Urinary bladder (tissue), 4 donors: ENCODE measurements at places on chromosomes 13 and 19. TPM values are rescaled to one million over a fixed set of nuclear protein-coding genes. Genes with fewer than 3 reads are reported as not detected.

Gene TMEM272
- not detected for total RNA-seq

DNA sequence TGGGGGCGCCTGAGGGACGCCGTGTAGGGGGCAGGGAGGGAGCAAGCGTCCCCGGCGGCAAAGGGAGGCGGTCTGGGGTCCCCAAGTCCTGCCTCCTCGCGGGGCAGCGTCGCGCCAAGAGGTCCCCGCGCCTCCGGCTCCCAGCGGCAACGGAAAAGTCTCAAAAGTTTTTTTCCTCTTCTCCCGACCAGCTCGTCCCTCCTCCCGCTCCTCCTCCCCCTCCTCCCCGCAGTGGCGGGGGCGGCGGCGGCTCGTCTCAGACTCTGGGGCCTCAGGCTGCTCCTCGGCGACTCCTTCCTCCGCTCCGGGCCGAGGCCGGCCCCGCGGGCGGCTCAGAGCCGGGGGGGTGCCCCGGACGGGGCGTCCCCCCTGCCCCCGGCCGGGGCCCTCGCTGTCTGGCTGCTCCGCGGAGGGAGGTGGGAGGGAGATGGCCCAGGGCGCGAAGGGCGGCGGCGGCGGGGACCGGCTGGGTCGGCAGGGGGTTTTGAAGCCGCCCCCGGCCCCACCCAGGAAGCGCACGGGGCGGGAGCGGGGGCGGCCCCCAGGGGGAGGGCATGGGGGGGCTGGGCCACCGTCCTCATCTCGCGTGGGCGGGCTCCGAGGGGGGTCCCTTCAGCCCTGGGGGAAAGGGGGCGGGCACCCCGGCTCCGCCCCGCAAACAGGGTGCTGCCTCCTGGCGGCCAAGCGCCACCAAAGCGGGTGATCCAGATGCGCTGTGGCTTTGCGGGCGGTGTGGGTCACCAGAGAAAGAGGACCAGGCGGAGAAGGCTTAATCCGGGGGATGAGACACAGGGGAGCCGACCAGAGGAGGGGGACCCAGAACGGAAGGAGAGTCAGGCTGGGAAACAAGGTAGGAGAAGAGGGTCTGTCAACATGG is at the start of gene TGFB1:
TGFB1 (minus strand) TSS at position 457 of the 877 bp plus-strand sequence. CDS start 878 bp downstream, outside the sequence.
- DNase-seq: no peak

GRCh38 chr19:8252922-8253589 is 43.9 kb downstream of the CERS4 start:
- no peak for DNase-seq

Gene COX7A1
- 15.1 TPM for total RNA-seq

Gene DNMT1
- 35.5 TPM for total RNA-seq

Gene MYO1F
- 7.5 TPM for total RNA-seq

Gene CLEC17A
- total RNA-seq: 0.21 TPM

- no peak for DNase-seq
These were observed 8.6 kb downstream of the RPS9 start for GRCh38 chr19:54209058-54209810.

- no peak for DNase-seq
These were observed 294.3 kb upstream of the MAB21L1 start for GRCh38 chr13:35770756-35771297.

- DNase-seq: no peak
These were observed 129.1 kb downstream of the URI1 start for GRCh38 chr19:30070968-30071632.

DNA sequence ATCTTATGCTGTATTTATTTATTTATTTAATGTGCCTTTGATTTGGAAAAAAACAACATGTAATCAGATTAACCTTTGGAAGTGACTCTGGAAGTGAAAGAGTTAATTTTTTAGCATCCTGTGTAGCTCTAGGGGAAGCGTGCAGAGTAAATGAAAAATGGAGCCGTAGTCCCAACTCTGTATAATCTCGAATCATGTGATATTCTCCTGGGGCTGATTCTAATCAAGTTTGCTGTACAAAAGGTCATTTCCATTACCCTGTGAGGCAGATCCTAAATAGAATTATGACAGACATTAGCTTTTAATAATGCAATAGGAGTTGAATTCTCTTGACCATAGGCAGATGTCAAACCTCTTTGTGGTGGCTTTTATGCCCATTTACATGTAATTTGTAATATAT is 238.6 kb upstream of the CSNK1A1L start:
- DNase-seq: no peak

Gene IL17D
- total RNA-seq: 6.8 TPM

- no peak for DNase-seq
These were observed 18.5 kb downstream of the KCNRG start for GRCh38 chr13:50033725-50034124.

DNA sequence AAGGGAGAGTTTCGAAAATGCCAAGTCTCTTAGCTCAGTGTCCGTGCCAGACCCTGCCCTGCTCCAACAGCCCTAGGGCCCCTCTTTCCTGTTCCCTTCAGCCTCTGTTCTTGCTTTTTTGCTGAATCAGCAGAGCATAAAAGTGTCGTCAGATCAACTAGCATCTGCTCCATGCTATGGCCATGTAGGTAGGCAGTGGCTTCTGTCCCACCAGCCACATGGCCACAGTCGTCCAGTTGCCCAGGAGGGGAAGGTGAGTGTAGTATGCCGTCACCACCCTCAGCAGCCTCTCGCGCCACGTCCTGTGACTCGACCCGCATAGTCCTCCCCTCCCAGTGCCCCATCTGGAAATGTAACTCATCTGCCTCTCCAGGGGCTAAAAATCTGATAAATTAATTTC is 50.9 kb upstream of the ATP11A start:
- no peak for DNase-seq

Gene MYO16
- total RNA-seq: 5.8 TPM

- DNase-seq: no peak
These were observed 1.5 kb downstream of the CD37 start for GRCh38 chr19:49336482-49337266.

DNA sequence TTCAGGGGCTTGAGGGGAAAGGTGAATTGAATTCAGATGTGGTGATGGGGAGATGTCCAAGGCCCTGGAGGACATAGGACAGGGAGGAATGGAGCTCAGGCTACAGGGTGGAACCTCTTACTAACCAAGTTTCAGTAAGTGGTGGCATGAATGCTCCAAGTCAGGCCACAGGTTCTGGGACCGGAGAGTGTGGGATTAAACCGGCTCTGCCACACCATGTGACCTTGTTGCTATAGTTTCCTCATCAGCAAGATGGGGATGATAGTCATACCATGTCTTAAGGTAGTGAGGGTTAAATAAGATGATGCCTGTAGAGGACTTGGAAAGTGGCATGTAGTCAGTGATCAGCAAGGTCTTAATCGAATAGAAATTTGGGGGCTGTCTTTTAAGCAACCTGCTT is 16.3 kb downstream of the GPR183 start:
- DNase-seq: no peak

Gene INSL3
- not detected for total RNA-seq

DNA sequence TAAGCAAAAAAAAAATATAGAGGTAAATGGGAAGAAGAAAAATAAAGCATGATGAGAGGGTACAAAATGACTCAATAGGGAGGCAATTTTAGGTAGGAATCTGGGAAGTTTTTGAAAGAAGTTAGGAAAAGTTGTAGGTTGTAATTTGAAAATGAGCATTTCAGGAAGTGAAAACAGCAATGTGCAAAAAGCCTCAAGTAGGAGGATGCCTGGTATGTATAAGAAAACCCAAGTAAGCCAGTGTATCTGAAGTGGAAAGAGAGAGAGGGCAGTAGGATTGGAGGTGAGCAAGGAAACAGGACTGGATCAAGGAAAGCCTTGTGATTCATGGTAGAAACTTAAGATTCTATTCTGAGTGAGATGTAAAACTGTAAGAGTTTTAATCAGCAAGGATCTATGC is 121.6 kb upstream of the SPRY2 start:
- no peak for DNase-seq

- no peak for DNase-seq
These were observed 106.9 kb upstream of the SERP2 start for GRCh38 chr13:44266772-44267171.

- DNase-seq: no peak
These were observed 15.7 kb upstream of the PGLS start for GRCh38 chr19:17495639-17496296.

DNA sequence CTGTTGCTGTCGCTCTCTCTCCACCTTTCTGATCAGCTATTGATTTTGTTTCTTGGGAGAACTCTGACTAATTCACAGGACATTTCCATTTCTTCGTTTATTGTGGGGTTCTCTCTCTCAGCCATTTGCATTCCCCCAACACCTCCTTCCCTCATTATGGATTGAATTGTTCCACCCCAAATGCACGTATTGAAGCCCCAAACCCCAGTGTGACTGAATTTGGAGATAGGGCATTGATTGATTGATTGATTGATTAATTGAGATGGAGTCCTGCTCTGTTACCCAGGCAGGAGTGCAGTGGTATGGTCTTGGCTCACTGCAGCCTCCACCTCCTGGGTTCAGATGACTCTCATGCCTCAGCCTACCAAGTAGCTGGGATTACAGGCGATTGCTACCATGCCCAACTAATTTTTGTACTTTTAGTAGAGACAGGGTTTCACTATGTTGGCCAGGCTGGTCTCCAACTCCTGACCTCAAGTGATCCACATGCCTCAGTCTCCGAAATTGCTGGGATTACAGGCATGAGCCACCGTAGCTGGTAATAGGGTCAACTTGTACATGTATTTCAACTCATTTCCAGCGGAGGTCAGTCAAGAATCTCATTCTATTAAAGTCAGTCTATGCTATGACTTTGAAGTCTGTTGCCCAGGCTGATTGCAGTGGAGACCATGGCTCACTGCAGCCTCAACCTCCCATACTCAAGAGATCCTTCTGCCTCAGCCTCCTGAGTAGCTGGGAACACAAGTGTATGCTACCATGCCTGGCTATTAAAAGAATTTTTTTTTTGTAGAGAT is 13.6 kb downstream of the NFILZ start:
- no peak for DNase-seq

GRCh38 chr19:17616961-17617806 is 61.7 kb downstream of the COLGALT1 start:
- DNase-seq: no peak

GRCh38 chr19:6056801-6057650 is 53.3 kb downstream of the RFX2 start:
- DNase-seq: peak; percentile 64

Gene CBY2
- total RNA-seq: 0.21 TPM

- DNase-seq: no peak
These were observed 155.3 kb upstream of the LSM14A start for GRCh38 chr19:34017024-34017423.

DNA sequence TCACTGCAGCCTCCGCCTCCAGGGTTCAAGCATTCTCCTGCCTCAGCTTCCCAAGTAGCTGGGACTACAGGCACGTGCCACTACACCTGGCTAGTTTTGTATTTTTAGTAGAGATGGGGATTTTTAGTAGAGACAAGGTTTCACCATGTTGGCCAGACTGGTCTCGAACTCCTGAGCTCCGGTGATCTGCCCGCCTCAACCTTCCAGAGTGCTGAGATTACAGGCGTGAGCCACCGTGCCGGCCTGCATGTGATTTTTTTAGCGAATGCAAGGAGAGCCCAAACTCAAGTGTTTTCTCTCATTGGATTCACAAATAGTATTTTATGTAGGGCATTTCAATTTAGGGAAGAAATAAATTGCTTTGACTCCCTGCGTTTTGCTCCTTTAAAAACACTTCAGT is 4.4 kb downstream of the ZMYM2 start:
- DNase-seq: no peak

Gene STXBP2
- 9.9 TPM for total RNA-seq

Gene EPSTI1
- 9.6 TPM for total RNA-seq

DNA sequence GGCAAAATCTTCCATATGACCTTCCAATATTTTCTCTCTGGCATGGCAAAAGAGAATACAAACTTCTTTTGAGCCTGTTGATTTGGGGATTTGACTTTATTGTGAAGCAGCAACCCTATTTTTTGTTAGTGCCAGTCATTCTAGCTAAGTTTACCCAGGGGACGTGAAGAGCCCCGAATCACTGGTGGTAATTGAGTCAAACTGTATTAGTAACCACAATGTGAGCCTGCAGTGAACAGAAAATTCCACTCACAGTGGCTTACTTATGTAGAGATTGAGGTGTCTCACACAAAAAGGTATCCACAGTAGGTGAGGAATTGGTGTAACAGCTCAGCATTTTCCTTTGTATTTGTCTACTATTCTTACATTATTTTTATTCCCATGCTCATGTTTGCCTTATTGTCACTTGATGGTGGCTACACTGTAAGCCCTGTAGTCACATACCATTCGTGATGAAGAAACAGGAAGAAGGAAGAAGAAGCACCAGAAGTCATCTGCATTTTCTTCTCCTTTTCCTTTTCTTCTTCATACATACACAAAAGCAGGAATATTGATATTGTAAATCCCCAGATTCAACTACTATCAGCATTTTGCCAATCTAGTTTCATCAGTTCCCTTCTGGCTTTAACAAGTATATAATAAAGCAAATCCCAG is 33.3 kb upstream of the MYCBP2 start:
- no peak for DNase-seq

- peak; percentile 56 for DNase-seq
These were observed 141.7 kb upstream of the SERP2 start for GRCh38 chr13:44231786-44232516.

GRCh38 chr13:41914552-41914951 is 46.4 kb downstream of the VWA8 start:
- DNase-seq: no peak

DNA sequence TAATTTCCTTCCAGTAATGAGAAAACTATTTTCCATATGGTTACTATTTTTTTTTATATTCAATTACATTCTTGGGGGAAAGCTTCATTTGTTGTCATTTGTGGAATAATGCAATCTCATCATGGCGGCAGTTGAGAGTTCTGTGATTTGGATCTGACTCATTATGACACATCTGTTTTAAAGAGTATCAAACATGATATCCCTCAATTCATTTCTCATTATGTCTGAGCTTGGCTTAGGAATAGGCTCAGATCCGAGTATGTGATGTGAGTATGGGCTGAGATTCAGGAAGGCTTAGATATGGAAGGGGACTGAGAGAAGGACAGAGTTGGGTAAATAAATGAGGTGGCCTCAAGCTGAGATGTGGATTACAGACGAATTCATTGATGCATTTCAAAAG is 64.4 kb downstream of the POSTN start:
- no peak for DNase-seq

- no peak for DNase-seq
These were observed 197.2 kb downstream of the RAP2A start for GRCh38 chr13:97631158-97631557.

- no peak for DNase-seq
These were observed 392.5 kb downstream of the DIAPH3 start for GRCh38 chr13:59771272-59771671.

DNA sequence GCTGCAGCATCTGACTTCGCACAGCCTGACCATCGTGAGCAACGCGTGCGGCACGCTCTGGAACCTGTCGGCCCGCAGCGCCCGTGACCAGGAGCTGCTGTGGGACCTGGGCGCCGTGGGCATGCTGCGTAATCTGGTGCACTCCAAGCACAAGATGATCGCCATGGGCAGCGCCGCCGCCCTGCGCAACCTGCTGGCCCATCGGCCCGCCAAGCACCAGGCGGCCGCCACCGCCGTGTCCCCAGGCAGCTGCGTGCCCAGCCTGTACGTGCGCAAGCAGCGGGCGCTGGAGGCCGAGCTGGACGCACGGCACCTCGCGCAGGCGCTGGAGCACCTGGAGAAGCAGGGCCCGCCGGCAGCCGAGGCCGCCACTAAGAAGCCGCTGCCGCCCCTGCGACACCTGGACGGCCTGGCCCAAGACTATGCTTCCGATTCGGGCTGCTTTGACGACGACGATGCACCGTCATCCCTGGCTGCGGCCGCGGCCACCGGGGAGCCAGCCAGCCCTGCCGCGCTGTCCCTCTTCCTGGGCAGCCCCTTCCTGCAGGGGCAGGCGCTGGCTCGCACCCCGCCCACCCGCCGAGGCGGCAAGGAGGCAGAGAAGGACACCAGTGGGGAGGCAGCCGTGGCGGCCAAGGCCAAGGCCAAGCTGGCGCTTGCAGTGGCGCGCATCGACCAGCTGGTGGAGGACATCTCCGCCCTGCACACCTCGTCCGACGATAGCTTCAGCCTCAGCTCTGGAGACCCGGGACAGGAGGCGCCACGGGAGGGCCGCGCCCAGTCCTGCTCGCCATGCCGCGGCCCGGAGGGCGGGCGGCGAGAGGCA is 13.6 kb downstream of the C19orf25 start:
- no peak for DNase-seq
